Fibroblast of mammary gland (primary cell): ENCODE measurements at places on chromosomes 3 and 15.

DNA sequence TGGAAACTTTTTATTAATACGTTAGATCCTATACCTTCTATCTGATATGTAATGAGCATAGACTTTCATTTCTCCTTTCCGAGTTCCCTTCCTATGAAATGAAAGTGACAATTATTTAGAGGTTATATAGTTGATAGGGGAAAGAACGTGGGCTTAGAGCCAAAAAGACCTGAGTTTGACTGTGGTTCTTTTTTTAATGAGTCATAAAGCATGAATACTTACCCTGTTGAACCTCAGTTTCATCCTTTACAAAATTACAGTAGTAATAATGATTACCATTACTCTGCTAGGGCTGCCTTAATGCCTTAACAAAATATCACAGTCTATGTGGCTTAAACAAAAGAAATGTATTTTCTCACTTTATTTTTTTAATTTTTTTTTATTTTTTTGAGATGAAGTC lies 75.9 kb downstream of the AGBL1 start:
- no peak for DNase-seq

DNA sequence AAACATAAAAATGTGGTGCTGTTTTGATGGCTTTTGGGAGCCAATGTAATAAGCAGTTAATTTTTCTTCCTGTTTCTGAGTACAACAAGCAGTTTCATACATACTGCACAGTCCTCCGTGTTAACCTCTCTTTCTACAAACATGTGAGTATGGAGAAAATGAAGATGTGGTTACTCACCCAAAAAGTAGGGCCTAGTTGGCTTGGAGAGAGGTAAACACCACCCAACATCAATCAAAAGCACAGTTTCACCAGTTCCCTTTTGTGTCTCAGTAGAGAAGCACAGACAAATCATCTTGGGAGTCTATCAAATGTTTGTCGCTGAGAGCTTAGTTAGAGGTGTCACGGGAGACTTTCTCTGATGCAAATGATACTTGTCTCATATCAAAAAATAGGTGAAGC lies 320.2 kb downstream of the UNC13C start:
- no peak for DNase-seq

GRCh38 chr3:130654921-130655320 lies 91.7 kb downstream of the PIK3R4 start:
- DNase-seq, result no peak

DNA sequence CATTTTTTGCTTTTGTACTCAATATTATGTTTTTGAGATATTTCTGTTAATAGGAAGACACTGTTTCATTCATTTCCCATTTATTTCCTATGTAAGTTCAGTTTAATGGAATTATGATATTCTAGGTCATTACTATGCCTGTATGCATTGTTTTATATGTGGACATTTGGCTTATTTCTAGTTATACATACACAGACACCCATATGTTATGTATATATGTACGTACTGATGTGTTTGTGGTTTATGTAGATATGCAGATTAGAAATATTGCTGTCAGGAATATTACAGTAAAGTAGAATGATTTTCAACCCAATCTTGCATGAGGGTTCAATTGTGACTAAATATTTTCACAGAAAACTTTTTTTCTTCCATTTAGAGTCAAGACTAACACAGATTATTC lies 190.5 kb downstream of the KCNH8 start:
- no peak for DNase-seq

DNA sequence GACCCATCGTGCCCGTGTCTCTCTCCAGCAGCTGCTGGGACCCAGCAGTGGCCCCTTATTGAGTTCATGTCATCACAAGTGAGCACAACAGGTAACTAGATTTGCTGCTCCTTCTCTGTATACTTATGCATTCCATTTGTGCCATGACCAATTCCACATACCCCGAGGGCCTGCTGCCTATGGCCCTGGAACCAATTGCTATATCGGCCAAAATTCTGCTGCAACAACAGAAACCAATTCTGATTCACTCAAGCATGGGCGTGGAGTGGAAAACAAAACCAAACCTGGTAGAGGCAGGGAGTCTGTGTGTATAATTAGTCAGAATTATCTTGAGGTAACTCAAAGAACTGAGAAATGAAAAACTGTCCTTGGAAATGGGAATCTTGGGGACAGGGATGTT lies 516.6 kb downstream of the EPHB1 start:
- DNase-seq, result no peak

GRCh38 chr3:47613722-47614121 lies 35.1 kb upstream of the CSPG5 start:
- DNase-seq, result no peak

- DNase-seq, result no peak
Observed at GRCh38 chr3:55676643-55677042, 189.5 kb upstream of the WNT5A start.

GRCh38 chr3:69604735-69605450 lies 134.4 kb upstream of the MITF start:
- DNase-seq, result no peak

GRCh38 chr15:42020713-42021273 lies at the start of gene PLA2G4E:
Gene PLA2G4E (minus strand): TSS chr15:42021042. CDS start chr15:42021030, 12 bp downstream.
- no peak for DNase-seq

DNA sequence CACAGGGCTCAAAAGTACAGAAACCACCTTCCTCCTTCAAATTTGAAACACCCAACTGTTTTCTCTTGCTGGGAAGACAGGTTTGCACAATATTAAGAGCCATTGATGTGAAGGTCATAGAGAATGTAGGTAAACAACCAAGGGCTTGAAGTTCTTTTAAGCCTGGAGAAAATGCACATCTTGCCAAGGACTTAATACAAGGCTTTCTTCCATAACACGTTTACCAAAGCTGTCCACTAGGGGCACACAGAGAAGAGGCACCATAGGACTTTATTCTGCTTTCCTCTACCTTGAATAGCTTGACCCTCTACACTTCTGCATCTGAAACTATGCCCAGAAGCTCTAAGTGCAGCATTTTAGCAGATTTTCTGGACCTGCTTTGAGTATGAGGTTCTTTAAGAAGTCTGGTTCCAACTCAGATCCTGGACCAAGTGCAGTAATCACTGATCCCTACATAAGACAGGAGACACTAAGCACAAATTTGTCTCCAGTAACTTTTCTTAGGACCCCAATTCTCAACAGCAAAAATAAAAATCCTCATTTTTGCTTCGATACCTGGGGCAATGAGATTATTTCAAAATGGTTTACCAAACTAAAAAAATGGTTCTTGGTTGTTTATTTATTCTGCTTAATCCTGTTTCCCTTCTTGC lies 138.0 kb downstream of the FBN1 start:
- peak; percentile 81 for DNase-seq

GRCh38 chr3:59334585-59334984 lies 284.8 kb upstream of the CFAP20DC start:
- DNase-seq, result peak; percentile 53

GRCh38 chr3:57949785-57950615 lies 58.2 kb upstream of the FLNB start:
- DNase-seq, result peak; percentile 42

GRCh38 chr15:71502077-71502432 lies 308.3 kb upstream of the NR2E3 start:
- no peak for DNase-seq

DNA sequence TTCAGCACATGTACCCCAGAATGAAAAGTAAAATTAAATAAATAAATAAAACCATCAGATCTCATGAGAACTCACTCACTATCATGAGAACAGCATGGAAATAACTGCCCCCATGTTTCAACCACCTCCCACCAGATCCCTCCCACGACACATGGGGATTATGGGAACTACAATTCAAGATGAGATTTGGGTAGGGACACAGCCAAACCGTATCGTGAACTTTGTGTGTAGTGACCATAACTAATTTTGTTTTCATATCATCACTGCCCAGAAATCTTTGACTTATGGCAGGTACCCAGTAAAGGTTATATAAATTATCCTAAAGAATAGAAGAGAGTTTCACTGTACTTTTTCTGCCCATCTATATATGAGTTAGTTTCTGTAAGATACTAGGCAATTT lies 766.5 kb downstream of the ROBO1 start:
- DNase-seq, result no peak

DNA sequence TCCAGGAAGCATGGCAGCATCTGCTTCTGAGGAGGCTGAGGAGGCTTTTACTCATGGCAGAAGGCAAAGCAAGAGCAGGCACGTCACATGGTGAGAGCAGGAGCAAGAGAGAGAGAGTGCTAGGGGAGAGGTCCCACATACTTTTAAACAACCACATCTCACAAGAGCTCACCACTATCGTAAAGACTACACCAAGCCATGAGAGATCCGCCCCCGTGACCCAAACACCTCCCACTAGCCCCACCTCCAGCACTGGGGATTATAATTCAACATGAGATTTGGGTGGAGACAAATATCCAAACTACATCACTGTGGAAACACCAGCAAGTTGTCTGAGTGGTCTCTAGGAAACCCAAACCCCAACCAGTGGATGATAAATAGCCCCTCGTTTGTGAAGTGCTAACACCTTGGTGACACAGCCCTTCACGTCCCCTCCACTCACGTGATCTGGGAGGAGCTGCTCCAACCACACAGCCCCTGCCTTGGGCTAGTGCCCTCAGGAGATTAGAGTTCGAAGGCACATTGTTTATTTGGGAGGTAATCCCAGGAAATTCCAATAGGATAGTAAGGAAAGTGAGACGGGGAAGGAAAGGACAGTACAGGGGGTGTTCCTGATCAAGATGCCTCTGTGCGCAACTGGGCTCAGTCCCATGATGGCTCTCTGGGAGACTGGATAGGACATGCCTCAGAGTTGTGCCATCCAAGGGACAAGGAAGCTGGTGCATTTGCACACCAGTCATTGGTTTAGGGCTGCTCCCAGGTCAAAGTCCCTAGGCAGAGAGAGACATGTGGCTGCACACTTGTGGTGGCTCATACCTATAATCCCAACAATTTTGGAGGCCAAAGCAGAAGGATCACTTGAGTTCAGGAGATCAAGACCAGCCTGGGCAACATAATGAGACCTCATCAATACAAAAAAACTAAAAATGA lies 80.6 kb upstream of the CTNNB1 start:
- no peak for DNase-seq

- DNase-seq, result no peak
Observed at GRCh38 chr15:68031404-68031803, 22.7 kb upstream of the PIAS1 start.

GRCh38 chr15:45666119-45666875 lies 31.5 kb downstream of the SQOR start:
- DNase-seq, result no peak
